ENCODE measurements at places on chromosomes 4 and X.

DNA sequence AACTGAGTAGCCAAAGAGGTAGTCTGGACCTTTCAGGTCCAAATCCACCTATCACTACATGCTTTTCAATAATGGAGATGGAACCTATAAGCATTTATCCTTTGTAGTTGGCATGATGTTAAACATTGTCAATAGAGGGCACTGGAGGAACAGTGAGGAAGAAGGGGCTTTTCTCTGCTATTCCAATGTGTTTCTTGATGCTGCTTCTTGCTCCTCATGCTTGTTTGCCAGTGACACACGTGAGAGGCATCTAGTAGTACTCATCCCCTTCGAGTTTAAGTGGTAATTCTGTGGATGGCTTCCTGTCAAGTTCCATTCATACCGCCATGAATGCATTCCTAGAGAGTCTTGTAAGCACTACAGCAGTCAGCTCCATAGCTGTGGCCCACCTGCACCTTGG, 84.0 kb downstream of the NAA11 start:
- DNase-seq = no peak

GRCh38 chr4:105060628-105061027, 86.0 kb upstream of the TET2 start:
- no peak for DNase-seq

DNA sequence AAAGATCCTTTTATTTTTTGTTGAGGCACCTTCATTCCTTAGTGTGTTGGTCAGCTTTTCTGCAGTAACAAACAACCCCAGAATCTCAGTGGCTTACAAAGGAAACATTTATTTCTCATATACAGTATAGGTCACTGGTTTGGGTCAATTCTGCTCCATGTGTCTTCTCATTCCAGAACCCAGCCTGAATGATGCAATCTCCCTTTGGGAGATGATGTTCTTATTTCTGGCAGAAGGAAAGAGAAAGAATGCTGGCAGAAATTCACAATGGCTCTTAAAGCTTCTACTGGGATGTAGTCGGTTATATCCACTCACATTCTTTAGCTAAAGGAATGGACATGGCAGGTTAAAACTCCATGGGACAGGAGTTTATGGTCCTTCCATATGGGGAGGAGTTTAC, 42.3 kb downstream of the IDS start:
- no peak for DNase-seq

- no peak for DNase-seq
Observed at GRCh38 chrX:139120760-139121159, 409.2 kb upstream of the FGF13 start.

DNA sequence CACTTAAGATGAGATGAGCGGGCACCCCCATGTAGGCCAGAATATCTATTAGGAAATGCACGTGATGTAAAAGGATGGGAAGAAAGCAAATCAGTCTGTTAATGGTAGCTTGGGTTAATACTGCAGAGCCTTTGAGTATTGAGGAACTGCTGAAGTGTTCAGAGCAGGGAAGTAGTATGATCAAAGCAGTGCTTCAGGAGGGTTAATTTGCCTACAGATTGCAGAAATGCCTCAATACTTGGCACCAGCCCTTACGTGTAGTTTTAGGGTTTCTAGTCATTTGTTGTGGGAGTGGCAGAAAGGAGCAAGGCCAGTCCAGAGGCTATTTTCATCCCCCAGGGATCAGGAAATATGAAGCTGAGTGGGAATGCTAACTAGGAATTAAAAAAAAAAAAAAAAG, 19.7 kb downstream of the ZFX start:
- no peak for DNase-seq

- DNase-seq = no peak
Observed at GRCh38 chr4:39118034-39118658, 56.1 kb downstream of the KLHL5 start.

GRCh38 chrX:150358651-150359050, 4.5 kb upstream of the MAMLD1 start:
- DNase-seq = no peak

DNA sequence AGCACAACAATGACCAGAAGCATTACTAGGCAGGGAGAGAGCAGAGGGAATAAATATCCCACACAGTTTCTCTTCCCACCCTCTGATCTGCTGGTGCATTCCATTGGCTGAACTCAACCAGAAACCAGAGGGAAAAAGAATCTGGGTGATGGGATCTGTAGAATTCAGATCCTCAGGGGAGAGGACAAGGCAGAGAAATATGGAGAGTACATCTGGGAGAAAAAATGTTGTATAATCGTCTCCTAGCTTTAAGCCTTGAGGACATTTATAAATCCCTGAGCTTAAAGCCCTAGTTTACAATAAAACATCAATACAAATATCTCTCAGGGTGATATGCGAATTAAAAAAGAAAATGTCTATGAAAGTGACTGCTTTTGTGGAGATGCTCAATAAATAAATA, 368.1 kb upstream of the MAD2L1 start:
- DNase-seq = no peak

- no peak for DNase-seq
Observed at GRCh38 chr4:186948361-186949242, 224.9 kb upstream of the FAT1 start.

GRCh38 chrX:152896450-152896849, 1.4 kb upstream of the ZNF185 start:
- DNase-seq = no peak

DNA sequence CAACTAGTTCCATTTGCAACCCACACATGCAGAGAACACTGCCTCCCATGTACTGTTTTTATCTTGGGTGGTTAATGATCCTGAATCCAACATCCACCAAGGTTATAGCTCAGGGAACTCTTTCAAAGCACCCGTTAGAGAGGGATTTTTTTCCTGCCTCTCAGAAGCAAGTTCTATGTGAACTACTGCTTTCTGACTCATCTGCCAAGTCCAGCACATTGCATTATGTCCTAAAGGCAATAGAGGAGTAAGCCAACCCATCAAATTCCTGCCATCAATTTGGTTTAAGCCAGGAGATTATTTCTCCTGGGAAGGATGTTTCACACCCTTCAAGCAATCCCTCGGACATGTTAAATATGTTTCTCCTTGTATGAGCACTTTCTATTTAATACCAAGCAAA, 334.5 kb downstream of the GASK1B start:
- no peak for DNase-seq

DNA sequence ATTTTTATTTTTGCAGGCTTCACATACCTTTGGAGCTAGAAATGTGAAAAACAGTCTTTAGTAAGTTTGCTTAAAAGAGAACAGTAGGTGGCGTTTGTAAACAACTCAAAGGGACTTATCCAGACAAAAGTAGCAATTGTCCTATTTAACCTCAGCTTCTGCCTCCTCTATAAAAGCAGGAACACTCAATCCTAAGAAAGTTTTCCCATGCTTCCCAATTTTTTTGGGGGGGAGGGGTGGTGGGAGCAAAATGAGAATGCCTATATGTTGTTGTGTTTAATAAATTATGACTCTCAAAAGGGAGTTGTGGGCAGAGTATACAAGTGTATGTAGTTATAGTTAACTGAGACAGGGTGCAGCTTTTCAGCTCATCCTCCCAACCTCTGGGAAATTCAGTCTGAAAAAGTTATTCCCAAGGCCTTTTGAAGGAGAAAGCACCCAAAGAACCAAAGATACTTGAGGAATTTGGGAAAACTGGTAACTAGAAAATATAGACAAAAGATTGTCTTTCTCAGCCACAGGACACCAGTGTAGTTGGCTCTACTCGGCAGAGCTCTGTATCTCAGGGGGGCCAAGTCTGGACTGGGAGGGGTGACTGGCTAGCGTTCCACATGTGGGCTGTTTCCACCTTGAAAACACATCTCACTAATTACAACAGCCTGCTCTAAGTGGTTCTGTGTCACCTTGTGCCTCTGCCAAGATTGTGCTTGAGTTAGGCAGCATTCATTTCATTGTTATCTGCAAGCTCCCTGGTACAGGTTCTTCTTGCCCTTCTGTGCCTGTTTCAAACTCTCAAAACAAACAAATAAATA, 2.8 kb downstream of the SFRP2 start:
- no peak for DNase-seq

GRCh38 chr4:89836897-89837384, at the start of gene SNCA:
Gene SNCA, minus strand, starts transcription at chr4:89837161. Its CDS starts 1,494 bp downstream, at chr4:89835667.
- no peak for DNase-seq

- no peak for DNase-seq
Observed at GRCh38 chr4:152588869-152589268, 53.0 kb upstream of the FBXW7 start.

DNA sequence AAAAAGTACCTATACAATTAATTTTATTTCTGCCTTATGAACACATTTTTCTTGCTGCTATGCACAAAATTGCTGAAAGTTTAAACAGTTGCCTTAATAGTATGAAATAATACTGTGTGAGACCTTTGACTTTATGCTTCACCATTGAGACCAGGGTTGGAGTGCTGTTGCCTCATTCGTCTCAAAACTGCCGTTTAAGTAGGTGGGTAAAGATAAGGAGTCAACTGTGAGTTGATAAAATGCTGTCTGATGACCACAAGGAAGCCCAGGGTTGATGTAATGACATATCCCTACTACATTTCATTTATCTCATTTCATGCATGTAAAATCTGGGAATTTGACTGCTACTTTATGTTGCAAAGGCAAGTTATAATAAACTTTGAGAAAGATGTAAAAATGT, 23.4 kb downstream of the STK26 start:
- no peak for DNase-seq

DNA sequence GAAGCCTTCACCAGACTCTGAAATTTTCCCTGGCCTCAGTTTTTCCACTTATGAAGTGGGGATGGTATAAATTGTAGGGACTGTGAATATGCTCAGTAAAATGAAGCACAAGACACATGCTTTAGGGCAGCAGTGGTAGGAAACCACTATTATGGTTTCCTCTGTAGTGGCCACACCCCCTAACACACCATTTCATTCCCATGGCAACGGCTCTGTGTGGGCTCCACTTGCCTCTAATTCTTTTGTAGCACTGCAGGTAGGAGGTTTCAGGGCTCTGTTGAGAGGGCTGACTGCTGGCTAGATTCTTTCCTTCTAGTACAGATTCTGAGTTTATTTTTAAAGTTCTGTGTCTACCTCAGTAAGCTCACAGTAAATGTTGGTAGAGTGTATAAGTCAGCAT, 3.5 kb upstream of the VMA21 start:
- DNase-seq = peak; percentile 29

- DNase-seq = no peak
Observed at GRCh38 chr4:26404743-26405206, 84.0 kb downstream of the RBPJ start.

GRCh38 chrX:10945498-10945897, 165.6 kb upstream of the HCCS start:
- no peak for DNase-seq

DNA sequence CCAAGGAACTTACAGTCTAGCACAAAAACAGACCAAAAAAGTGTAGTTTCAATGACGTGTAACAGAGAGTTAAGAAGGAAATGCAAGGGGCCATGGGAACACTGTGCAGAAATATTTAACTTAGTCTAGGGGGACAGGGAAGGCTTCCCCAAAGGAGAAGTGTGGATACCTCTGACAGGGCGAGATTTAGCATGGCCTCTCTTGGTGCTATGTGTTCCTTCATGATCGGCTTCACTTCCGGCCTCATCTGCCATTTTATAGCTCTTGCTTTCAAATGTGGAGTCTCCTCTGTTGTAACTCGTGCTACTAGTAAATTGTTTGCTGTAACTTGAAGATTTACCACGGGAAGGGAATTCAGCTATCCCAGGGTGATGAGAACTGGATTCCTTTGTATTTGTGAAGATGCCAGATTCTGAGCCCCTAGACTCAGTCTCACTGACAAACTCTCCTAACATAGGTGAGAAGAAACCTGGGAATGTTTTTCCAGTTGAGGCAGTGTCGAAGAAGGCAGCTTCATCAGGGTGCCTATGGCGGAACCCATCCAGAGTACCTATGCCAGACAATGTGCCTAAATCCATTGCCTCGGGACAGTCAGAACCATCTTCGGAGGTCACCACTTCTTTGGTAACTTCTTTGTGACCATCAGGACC, 5.0 kb downstream of the FGA start:
- DNase-seq = no peak

DNA sequence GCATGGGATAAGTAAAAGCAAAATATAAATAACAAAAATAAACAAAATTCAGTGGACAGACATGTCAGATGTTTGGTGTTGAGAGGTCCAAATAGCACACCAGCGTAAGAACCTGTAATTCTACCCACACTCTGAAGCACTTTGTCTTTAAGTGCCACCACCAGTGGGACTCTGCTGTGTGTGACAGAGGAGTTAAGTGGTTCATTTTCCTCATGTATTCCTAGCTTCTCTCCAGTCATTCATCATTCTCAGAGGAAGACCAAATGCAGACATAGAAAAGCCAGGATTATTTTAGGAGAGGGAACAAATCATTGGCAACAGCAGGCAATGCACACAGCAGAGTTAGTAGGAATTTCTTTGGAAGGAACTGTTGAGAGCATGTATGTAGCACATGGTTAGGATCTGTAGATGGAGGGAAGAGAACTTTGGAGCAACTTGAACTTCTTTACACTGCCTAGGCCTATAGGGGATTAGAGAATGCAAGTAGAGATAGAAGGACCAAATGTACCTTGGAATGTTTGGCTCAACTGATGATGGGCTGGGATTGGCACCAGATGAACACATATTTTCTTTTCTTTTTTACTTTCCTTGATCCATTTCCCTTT, 43.0 kb upstream of the ARHGAP24 start:
- DNase-seq = no peak

- DNase-seq = no peak
Observed at GRCh38 chr4:33882246-33882990, 2361.9 kb downstream of the ARAP2 start.

- DNase-seq = no peak
Observed at GRCh38 chr4:70802928-70803580, 36.6 kb downstream of the GRSF1 start.

DNA sequence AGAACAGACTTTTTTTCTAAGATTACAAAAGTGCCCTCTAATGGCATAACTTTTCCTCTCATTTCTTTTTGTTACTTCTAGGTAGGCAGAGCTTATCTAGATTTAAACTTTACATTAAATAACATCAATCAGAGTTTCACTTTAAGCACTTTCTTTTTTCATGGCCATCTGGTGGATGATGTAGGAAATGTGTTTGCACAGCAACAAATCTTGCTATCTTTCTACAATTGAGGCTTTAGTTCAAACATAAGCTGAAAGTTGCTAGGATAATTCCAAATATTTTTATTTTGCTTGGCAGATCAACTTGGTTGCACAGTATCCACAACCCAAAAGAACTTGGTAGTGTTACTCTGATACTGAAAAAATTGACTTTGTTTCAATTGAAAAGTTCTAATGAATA, 22.0 kb downstream of the NDNF start:
- DNase-seq = no peak

DNA sequence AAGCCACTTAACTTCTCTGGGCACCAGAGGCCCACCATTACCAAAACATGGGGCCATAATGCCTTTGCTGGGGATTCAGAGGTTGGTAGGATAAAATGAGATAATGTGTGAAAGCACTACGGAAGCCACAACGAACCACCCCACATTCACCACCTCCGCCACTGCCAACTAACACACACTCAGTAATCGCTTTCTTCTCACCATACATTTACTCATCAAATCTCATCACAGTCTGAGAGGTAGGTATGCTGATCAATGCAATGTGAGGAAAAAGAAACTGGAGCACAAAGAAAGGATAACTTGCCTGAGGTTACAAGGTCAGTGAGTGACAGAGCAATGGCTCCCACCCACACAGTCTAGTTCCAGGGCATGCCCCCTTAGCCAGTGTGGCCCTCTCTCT, 257.3 kb downstream of the NR3C2 start:
- no peak for DNase-seq

- DNase-seq = no peak
Observed at GRCh38 chrX:149262086-149262485, 243.0 kb downstream of the IDS start.

- DNase-seq = no peak
Observed at GRCh38 chrX:28665778-28666177, 78.5 kb downstream of the IL1RAPL1 start.

Data from stimulated activated CD8-positive, alpha-beta memory T cell treated with anti-CD3 and anti-CD28 coated beads, Interleukin-4, amount 100 ng/mL, for 1 hour (primary cell).